ENCODE measurements at places on chromosomes 4 and X.
A peak's percentile ranks its signal among the peaks of the same experiment; 100 is the strongest.

DNA sequence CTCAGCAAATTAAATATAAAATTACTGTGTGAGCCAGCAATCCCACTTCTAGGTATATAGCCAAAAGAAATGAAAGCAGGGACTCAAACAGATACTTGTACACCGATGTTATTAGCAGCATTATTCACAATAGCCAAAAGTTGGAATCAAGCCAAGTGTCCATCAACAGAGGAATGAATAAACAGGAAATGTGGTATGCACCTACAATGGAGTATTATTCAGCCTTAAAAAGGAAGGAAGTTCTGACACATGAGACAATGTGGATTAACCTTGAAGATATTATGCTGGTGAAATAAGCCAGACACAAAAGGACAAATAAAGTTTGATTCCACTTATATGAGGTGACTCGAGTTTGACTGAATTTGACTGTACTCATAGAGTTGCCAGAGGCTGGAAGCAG lies 108.3 kb upstream of the DUSP21 start:
- no peak for ATAC-seq

DNA sequence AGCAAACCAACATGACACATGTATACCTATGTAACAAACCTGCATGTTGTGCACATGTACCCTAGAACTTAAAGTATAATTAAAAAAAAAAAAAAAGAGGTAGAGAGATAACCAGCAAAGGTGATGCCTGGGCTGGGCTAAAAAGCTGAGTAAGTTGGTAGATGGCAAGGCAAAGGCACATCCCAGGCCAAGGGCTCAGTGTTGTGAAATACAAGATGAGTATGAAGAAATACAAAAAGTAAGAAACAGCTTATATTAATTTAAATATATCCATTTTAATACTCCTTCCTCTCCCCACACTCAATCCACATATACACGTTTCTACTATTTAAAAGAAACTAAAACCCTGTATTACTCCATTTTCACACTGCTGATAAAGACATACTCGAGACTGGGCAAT lies 25.8 kb downstream of the TEC start:
- ATAC-seq = no peak

DNA sequence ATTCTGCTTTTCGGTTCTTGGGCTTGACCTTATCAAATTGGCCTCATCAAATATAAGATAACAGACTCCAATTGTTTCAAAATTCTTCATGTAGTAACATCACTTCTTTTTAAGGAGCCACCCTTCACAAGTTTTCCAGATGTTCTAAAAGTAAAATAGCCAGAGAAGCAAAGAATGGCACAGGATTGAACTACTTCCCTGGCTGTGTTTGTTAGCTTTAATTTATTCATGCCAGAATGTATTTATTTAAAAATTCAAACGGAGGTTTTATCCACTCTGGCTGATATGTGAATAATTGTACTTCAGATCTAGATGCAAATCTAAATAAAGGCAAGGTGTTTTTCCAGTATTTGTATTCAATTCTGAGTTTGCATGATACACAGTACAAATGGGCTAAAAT lies 581.3 kb upstream of the TENM3 start:
- peak; percentile 22 for ATAC-seq

DNA sequence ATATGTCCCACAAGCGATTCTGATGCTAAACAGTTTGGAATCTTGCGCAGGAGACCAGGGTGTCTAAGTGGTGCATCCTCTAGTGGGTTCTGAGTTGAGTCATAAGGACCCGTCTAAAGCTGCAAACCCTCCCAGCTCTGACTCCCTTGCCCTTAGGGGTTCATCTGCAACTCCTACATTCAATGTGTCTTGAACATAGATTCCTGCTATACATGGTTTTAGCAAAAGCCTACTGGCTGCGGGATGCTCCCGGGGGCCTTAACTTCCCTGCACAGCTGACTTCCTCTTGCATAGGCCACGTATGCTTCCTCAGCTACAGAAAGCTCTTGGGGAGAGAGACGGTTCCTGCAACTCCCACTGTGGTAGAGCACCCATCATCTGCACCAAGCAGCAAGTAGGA lies 236.7 kb downstream of the EVC2 start:
- no peak for ATAC-seq

GRCh38 chr4:19236473-19236872 lies 1015.2 kb upstream of the SLIT2 start:
- ATAC-seq = no peak

- ATAC-seq = no peak
These were observed 396.6 kb downstream of the MAPK10 start for GRCh38 chr4:85963231-85963630.
